Cerebellar nuclear complex (tissue), 1 donor: ENCODE measurements at places on chromosomes 1 and 21.

DNA sequence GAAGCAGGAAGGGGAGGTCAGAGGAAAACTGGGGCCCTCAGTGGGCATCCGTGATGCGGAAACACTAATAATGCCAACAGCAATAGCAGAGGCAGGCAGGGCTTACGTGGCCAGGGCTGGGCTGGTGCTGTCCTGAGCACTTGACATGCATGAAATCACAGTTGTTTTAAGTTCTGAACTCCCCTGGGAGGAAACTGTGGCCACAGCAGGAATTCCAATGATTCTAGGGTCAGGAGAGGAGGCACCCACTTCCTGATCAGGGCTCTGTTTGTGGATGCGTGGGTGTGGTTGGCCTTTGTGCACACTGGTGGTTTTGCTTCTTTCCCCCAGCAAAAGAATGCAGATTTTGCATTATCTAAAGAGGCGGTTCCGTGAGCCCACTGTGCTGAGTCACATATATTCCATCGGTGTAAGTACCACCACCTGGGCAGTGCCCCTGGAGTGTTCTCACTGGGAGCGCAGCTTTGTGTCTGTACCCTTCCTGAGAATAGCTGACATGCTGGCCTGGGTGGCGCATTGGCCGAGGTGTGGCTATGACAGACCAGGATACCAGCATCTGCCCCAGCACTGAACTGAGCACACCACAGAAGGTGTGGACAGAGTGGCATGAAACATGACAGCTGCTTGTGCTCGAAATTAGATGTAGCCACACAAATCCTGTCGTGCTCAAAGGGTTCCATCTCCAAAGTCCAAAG is 71.0 kb downstream of the PDE9A start:
- DNase-seq, result no peak

GRCh38 chr1:119475866-119476439 is 31.1 kb upstream of the HSD3B1 start:
- DNase-seq, result no peak

DNA sequence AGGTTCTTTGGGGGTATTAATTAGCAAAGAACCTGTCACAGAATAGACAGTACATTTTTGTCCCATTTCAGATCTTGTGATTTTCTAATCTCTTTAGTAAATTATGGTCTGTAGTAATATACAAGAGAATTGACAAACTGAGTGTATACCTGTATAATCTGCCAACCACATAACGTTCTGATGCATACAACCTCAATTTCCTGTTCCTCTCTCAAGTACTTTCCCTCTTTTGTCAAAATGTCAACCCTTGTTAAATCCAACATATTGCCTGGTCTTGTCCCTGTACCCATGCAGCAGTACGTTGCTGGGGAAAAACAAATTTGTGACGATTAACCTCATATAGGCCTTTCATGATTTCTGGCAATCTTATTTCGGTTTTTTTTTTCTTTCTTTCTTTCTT is 1.1 kb downstream of the ARV1 start:
- no peak for DNase-seq

DNA sequence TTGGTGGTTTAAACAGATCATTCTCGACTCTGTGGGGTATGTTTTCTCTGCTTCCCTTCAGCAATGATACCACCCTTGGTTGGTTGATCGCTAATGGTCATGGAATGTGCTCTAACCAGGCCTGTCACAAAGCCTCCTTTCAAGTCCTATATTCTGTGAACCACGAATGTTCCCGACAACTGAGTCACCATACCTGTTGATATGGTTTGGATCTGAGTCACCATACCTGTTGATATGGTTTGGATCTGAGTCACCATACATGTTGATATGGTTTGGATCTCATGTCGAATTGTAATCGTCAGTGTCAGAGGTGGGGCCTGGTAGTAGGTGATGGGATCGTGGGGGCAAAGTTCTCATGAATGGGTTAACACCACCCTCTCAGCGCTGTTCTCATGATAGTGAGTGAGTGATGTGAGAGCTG is 10.2 kb upstream of the CAMK2N1 start:
- DNase-seq, result no peak

DNA sequence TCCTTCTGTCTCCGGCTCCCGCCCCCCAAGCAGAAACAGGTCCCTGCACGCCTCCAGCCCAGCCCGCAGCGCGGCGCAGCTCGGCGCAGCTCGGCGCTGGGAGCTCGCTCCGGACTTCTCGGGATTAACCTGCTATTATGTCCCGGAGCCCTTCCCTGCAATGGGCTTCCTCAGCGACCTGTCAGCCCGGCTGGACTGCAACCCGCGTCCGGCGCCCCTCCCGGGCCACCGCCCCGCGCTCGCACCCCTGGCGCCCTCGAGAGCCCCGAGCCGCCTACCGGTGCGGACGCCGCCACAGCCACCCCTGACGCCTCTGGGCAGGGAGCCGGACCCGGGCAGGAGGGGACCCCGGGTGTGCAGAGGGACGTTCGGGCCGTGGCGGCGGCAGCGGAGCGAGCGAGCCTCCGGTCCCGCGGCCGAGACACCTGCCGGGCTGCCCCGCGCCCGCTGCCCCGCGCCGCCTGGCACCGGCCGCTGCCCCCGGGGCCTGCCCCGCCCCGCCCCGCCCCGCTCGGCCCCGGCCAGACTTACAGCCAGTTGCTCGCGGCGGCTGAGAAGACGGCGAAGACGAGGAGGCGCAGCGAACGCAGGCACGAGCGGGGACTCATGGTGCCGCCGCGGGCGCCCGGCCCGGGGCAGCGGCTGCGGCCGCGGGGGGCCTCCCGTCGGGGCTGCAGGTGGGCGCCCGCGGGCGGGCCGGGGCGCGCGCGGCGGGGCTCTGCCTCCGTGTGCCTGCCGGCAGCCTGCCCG is 407 bp downstream of the WNT4 start:
- DNase-seq, result no peak

- DNase-seq, result no peak
Observed at GRCh38 chr1:82441402-82441801, 640.7 kb downstream of the ADGRL2 start.

DNA sequence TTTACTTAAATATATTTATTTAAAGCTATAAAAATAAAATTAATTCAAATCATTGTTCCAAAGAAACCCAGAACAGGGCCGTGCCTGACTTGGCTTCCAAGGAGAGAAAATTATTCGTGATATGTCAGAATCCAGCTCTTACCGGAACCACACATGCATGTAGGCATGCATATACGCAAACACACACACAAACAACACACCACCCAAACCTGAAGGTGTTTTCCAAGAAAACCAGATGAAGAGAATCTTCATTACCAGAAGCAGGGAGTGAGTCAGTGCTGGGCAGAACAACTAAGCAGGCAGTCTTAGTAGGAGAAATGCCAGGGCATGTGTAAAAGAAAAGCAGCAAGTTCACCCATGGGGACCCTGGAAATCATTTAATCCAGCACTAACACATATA is 432.0 kb upstream of the BEND5 start:
- no peak for DNase-seq

GRCh38 chr1:46983830-46984586 is 39.5 kb upstream of the CYP4X1 start:
- no peak for DNase-seq

GRCh38 chr1:21536218-21536617 is 27.0 kb downstream of the ALPL start:
- DNase-seq, result no peak

- no peak for DNase-seq
Observed at GRCh38 chr1:37606481-37607263, 10.9 kb upstream of the GNL2 start.

DNA sequence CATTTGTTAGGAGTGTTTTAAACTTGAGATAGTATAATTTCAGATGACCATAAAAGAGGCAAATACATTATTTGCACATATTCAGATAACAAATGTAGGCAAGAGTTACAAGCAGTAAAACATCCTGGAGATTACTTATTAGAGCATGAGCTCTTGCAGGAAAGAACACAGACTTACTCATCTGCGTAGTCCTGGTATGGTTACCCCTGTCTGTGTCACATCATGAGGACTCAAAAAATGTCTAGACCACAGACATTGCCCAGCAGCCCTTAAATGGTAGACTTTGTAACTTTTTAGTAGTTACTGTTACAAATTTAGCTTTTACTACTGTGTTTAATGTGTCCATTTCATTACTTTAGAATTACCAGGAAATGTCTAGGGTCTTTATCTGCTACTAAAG is 12.8 kb downstream of the CACHD1 start:
- no peak for DNase-seq

- DNase-seq, result no peak
Observed at GRCh38 chr1:217027403-217028080, 304.3 kb upstream of the ESRRG start.

GRCh38 chr1:202632241-202632640 is 78.0 kb downstream of the SYT2 start:
- DNase-seq, result no peak
